ENCODE measurements at places on chromosomes 1 and 21.

- peak; percentile 42 for DNase-seq
Measured at GRCh38 chr1:168266644-168267186, 14.0 kb upstream of the TBX19 start.

DNA sequence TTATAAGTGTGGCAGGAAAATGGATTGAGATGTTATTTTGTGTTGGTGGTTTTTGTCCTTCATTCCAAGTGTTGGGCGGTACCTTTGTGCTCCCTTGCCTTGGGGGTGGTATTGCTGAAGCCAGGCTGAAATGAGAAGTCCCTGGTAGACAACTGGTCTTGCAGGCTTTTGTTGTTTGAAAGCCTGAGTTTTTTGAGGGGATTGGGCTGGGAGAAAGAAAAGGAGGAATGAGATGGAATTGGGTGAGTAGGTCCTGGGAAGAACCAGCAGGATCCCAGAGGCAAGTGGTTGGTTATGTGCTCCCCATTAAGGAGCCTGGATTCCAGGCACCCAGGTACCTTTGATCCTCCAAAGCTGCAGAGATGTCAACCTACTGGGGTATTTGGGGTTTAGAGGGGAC lies 93.7 kb upstream of the SLC2A1 start:
- no peak for DNase-seq

GRCh38 chr1:216553766-216554165 lies 130.5 kb upstream of the USH2A start:
- DNase-seq, result no peak

DNA sequence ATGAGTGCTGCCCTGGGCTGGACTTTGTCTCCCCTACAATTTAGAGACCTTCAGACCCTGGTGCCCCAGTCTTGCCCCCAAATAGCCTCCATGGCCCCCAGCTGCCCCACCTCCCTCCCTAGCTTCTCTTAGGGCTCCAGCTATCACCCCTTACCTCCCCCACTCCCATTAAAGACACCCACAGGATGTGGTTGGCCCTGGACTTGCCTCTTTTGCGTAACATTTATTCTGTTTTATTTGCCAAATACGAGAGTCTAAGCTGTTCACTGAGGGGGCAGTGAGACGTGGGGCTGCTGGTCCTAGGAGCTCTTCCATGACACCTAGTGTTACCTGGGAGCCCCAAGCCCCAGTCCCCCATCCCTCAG lies 4.5 kb downstream of the ZC3H12A start:
- peak; percentile 66 for DNase-seq

- DNase-seq, result no peak
Measured at GRCh38 chr1:236389253-236389652, 4.8 kb upstream of the EDARADD start.

DNA sequence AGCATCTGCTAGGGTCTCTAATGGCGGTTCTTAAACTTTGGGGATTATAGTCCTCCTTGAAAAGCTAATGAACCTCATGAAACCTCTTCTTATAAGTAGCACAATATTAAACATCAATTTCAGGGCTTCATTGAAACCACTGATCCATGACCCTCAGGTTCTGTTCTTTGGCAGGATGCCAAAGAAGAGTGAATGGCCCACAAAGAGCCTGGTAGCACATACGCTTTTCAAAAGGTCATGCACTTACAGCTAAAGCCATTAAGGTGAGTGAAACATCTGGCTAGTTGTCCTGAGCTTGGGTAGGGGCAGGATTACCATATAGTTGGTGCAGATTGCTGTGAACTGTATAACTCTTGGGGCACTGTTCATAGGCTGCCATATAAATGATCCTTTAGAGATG lies 42.3 kb downstream of the MDM4 start:
- no peak for DNase-seq

- DNase-seq, result no peak
Measured at GRCh38 chr21:46551636-46552241, 53.1 kb downstream of the S100B start.

DNA sequence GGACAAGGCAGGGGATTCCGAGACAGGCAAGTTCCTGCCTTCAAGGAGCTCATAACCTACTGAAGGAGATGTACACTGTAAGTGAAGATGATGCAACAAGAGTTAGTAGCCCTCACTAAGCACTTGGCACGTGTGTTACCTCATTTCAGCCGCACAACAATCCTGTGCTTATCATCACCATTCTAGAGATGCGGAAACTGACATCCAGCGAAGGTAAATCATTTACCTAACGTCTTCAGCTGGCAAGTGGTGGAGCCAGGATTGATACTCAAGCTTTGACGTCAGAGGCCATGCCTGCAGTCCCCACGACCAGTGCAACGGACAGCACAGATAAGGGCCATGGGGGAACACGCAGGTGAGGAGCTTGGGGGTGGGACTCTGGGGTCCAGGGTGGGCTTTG lies 2.9 kb upstream of the UBXN10 start:
- no peak for DNase-seq

DNA sequence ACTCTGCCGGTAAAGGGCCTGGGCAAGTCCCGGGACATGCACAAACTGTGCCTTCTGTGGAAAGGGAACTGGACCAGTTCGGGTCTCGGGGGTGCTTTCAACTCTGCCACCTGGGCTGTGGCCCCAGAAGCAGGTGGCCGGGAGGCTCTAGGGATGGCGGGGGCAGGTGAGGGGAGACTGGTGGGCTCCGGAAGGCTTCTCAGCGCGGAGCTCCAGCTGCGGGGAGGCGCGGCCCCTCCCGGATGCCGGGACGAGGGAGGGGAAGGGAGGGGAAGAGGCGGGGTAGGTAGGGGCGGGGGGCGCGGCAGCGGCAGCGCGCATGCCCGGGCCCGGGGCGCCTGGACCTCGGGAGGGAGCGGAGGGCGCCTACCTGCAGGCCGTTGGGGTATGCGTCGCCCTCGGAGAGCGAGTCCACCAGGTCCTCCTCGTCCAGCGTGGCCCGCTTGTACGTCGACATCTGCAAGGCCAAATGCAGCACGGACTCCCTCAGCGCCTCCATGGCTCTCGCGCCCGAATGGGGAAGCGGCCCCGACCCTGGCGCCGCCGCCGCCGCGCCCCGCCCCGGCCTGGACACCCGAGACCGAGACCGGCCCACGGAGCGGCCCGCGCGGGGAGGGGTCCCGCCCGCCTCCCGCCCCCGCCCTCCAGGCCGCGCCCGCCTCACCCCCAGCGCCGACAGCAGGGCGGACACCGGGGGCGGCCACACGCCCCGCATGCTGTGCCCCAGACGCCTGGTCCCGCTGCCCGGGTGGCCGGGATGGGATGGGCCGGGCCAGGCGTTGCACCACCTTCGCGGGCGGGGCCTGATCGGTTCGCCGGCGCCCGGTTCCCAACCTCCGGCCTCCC lies at the start of gene ECE1:
ECE1 (minus strand) TSS at position 764 of the 846 bp plus-strand sequence; CDS start at position 715, 49 bp downstream.
- peak; percentile 47 for DNase-seq

DNA sequence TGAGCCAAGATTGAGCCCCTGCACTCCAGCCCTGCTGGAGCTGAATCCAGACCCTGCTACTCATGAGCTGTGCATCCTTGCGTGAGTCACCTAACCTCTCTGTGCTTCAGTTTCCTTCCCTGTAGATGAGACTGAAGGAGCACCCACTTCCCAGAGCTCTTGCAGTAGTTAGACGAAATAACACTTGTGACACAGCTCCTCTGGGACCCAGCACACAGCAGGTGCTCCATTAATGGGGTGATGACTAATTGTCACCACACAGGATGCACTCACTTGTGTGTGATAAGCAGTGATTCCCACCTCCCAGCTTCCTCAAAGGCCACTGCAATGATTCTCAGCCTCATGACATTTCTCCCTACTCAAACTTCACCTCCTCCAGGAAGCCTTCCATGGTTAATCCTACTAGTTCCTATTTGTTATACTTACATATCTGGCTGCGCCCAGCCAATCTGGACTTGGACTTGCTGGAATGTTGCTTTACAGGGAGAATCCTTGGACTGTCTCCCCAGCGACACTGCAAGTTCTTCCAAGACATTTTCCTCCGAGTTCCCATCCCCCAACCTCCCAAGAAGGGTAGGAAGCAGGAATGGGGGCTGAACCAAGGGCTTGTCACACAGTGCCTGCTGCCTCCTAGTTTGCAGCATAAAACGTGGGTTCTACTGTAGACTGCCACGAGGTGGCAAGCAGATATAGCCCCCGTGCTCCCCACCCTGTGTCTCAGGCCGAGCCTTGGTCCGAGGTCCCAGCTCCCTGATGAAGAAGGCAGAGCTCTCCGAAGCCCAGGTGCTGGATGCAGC lies 17.2 kb downstream of the DRAXIN start:
- DNase-seq, result no peak

- no peak for DNase-seq
Measured at GRCh38 chr1:106995970-106996369, 60.5 kb upstream of the PRMT6 start.

DNA sequence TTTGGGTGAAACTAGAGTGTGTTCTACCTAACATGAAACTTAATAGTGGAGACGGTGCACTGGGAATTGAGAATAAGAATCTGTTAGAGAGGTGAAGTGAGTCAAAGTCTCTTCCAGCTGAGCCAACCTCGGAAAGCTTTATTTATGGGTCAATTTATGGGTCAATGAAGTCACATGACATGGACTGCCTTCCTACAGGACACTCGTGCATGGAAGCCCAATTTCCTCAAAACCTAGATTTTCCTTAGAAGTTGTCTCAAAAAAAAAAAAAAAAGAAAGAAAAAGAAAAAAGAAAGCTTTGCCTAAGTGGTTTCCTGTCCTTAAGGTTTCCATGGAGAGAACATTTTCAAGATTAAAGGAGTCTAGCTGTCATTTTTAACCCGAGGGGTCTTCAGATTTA lies 26.7 kb downstream of the CACHD1 start:
- no peak for DNase-seq

DNA sequence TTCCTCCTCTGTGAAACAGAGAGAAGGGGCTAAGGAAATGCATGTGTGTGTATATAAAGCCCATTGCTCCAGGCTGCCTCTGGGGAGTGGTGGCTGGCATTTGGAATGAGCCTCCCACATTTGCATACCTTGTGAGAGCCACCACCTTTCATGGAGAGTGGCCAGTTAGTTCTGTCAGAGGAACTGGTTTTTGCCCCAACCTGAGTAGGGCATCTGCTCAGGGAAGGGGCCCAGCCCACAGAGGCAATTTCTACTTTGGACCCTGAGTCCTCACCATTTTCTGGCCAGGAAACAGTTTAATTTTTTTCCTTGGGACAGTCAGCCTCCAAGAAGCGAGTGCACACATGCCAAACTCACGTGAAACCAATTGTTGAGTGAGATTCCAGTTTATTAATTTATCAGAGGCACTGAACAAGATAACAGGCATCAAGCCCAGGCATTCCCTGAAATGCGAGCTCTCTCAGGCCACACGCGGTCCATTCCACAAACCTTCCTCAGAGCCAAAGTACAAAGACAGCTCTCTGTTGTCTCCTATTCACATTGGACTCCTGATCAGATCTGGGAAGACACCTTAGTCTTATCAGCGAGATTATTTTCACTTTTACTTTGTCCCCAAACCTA lies 1.0 kb upstream of the SLC6A9 start:
- DNase-seq, result no peak

- peak; percentile 53 for DNase-seq
Measured at GRCh38 chr1:201585093-201585483, 46.2 kb downstream of the NAV1 start.

GRCh38 chr1:26702680-26703038 lies 6.8 kb downstream of the ARID1A start:
- no peak for DNase-seq

GRCh38 chr21:16713331-16714117 lies 799.3 kb upstream of the CXADR start:
- DNase-seq, result no peak

GRCh38 chr1:162081316-162081715 lies 11.8 kb downstream of the NOS1AP start:
- DNase-seq, result peak; percentile 46

- DNase-seq, result no peak
Measured at GRCh38 chr1:100423832-100424337, 71.6 kb downstream of the CDC14A start.

- DNase-seq, result no peak
Measured at GRCh38 chr21:41751611-41752011, 15.2 kb downstream of the RIPK4 start.

GRCh38 chr21:29175408-29176134 lies 45.1 kb downstream of the MAP3K7CL start:
- peak; percentile 32 for DNase-seq

GRCh38 chr21:40146216-40146837 lies 279.1 kb downstream of the PCP4 start:
- DNase-seq, result no peak

- DNase-seq, result no peak
Measured at GRCh38 chr21:25539606-25540005, 67.7 kb downstream of the MRPL39 start.

DNA sequence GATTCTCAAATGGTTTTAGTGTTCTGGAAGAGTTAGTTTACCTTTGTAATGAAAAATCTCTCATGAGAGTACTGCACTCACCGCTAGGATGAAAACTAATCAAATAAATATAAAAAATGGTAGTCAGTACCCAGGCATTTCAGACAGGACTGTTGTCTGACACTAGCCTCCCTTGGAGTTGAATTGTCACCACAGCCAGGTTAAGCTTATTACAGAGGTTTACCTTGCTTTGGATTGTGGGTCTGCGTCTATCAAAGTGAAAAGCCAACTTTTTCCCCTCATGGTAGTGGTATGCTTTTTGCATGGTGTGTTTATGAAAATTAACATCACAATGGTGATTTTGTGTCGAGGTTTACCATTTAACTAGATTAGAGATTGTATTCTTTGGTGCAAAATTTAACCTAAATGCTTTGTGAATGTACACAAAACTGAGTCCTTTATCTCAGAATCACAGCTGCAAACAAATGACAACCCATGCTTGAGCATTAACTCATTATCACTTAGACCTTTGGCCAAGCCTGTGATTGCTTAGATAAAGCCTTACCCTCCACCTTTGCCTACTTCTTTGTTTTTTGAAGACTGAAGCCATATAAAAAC lies 20.1 kb downstream of the RAP1A start:
- DNase-seq, result no peak

DNA sequence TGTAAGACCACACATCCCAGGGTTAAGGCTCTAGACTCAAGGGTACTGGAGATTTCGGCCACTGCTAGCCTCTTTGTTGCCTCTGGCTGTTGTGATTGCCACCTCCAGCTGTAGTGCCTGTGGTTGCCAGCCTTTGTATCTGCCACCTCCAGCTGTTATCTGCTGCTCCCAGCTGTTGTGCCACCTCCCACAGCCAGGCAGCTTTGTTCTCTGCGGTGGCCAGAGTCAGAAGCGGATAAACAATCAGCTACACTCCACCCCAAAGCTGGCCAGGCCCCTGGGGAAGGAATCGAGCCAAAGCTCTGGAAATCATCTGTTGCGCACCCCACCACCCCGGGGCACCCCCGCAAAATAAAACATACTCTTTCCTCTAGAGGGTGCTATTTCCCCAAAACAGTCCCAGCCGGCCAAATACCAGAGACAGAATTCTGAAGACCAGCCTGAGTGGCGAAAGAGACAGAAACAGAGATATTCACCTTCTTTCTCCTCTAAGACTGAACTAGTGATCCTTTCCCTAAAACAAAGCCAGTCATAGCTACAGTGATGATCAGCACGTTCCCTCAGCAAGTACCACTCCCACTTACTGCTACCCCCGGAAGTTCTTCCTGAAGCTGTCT lies 14.8 kb upstream of the PIGM start:
- peak; percentile 50 for DNase-seq

- no peak for DNase-seq
Measured at GRCh38 chr1:169298441-169298840, 69.2 kb downstream of the NME7 start.

GRCh38 chr1:199042193-199042592 lies 403.4 kb downstream of the PTPRC start:
- no peak for DNase-seq

GRCh38 chr1:9629445-9630201 lies 21.9 kb upstream of the PIK3CD start:
- no peak for DNase-seq
